Stimulated activated CD8-positive, alpha-beta memory T cell treated with anti-CD3 and anti-CD28 coated beads, Interleukin-12 subunit alpha, Interleukin-12 subunit beta, amount 100 ng/mL, for 4 hours (primary cell): ENCODE measurements at places on chromosomes 11 and 22.
A peak's percentile ranks its signal among the peaks of the same experiment; 100 is the strongest.

DNA sequence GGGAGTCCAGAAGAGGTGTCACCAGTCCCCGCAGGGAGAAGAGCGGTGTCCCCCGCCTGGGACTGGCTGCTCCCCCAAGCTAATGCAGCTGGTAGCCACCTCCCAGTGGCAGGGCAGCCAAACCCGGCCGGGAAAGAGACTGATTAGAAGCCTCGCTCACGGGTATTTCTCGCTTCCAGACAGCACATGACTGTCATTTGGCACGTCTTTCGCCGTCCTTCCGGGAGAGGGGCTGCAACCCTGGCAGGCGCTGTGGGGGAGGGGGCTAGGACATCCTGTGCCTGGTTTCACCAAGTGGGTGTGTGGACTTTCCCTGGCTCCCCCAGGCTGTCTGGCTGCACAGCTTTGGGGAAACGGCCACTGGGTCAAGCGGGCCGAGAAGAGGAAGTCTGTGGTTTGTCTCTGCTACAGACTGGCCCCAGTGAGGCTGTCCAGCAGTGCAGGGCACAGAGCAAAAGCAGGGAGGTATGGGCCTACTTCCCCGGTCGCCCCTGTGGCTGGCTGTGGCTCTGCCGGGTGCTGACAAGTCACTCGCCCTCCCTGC, 3.8 kb downstream of the CD81 start:
- DNase-seq: no peak

- no peak for DNase-seq
These were observed 82.4 kb downstream of the DGCR2 start for GRCh38 chr22:19039796-19040280.

- DNase-seq: no peak
These were observed 84.5 kb upstream of the SUSD2 start for GRCh38 chr22:24096758-24097115.

DNA sequence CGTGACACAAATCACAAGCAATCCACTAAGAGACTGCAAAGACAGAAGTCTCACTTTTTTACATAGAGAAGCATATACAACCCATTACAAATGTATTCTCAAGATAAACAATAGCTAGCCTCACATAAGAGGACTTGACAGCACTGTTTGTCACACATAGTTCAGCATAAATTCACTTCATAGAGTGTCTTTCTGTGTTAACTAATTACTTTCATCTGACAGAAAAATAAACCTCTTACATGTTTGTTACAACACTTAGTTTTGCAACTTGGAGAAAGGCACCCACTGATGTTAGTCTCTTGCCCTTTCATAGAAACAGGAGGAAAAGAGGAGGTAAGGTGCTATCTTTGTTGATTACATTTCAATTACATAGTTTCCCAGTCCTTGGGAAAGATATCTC, 2221.9 kb upstream of the RAG2 start:
- DNase-seq: no peak

- no peak for DNase-seq
These were observed 16.5 kb upstream of the SHISAL1 start for GRCh38 chr22:44329179-44329796.

DNA sequence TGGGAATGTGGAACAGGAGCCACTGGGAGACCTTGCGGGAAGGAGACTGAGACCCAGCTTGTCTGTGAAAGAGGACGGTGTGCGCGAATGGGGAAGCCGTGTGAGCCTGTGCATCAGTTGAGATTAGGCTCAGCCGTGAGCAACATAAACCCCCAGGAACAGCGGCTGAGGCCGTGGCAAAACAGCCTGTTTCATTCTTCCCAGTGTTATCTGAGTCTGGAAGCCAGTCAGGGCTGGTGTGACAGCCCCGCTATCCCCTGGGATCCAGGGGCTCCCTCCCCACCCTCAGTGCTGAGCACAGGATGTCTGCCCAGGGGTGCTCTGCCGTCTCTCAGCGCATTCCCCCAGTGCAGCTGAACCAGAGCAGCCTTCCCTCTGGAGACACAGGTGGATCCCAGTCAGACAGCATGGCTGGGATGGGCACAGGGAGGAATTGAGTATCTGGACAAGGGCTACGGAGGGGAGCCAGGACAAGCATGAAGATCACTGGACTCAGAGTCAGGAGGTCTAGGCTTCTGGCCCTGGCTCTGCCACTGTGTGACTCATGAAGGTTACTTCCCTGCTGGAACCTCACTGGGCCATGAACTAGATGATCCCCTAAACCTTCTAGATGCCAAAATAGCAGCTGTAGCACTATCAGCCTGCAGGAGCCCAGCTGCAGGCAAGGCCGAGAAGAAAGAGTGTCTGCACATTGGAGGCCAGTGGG, 8.6 kb downstream of the OAF start:
- no peak for DNase-seq

- DNase-seq: peak; percentile 53
These were observed 7.2 kb downstream of the CRELD2 start for GRCh38 chr22:49925525-49926128.

GRCh38 chr11:75158241-75158640, 7.3 kb downstream of the SLCO2B1 start:
- DNase-seq: no peak

- no peak for DNase-seq
These were observed 17.4 kb downstream of the SUSD2 start for GRCh38 chr22:24198682-24199052.

- no peak for DNase-seq
These were observed 640.2 kb upstream of the LUZP2 start for GRCh38 chr11:23856654-23857053.

GRCh38 chr11:67265633-67266448, 432 bp upstream of the GRK2 start:
- peak; percentile 63 for DNase-seq

DNA sequence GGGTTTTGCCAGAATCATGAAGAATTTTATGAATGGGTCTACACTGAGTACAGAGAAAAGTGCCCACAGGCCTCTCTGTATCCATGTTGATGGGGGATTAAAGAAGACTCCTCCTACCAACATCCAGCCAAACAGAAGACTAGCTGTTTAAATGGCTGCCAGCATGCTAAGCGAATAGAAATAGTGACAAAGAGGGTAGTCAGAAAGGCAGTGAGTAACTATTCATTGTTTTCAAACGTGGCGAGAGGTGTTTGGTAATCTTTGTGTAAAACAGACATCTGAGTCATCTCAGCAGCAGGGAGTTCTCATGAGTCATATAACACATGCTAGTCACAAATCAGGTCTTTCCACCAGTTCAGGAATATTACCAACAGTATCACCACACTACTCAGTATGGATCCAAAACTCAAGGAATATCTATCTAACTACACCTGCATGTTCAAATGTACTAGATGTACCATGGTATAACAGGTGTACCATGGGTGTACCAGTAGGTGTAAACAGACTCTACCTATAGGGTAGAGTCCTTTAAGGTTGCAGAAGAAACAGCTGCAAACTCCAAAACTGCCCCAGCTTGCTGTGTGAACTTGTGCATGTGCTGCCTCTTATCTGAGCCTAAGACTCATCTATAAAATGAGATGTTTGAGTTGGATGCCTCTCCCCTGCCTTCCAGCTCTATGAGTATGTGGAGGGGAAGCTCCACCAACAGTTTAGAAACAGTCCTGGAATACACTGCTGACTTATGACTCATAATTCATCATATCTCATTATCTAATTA, 82.0 kb downstream of the SLC1A2 start:
- DNase-seq: no peak

DNA sequence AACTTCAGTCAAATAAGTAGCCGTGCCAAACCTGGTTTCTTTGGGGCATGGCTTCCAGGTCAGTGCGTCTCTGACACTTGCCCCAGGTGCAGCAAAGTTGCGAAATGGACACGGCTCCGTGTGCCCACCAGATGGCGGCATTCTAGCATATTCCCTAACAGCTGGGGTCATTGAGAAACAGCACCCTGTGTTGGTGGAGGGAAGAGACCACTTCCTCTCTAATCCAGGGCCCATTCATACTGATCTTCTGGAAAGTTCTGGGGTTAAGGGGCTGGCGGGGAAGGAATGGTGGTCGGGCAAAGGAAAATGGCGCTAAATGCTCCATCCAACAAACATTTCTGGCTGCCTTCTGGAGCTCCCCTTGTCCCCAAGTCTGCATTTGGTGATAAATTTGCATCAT, 141.2 kb upstream of the TIMP3 start:
- DNase-seq: no peak

- DNase-seq: no peak
These were observed 5.7 kb upstream of the SIDT2 start for GRCh38 chr11:117172724-117173421.

GRCh38 chr11:30317030-30317429, 5.9 kb upstream of the ARL14EP start:
- DNase-seq: no peak

DNA sequence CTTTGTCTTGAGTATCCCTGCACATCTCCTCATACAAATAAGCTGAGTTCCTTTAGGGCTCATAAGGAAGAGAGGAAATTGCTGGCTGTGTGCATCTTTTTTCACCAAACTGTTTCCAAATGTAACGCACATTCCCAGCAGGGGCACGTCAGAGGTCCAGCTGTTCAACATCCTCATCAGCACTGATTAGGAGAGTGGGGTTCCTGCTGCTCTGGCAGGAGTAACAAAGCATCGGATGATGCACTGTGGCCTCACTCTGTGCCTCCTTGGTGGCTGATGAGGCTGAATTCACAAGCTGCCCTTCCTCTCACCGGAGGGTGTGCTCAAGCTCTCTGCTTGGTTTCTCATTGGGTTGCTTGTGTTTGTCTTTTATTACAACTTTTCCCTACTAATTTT, 35.5 kb upstream of the SLC25A1 start:
- DNase-seq: no peak

DNA sequence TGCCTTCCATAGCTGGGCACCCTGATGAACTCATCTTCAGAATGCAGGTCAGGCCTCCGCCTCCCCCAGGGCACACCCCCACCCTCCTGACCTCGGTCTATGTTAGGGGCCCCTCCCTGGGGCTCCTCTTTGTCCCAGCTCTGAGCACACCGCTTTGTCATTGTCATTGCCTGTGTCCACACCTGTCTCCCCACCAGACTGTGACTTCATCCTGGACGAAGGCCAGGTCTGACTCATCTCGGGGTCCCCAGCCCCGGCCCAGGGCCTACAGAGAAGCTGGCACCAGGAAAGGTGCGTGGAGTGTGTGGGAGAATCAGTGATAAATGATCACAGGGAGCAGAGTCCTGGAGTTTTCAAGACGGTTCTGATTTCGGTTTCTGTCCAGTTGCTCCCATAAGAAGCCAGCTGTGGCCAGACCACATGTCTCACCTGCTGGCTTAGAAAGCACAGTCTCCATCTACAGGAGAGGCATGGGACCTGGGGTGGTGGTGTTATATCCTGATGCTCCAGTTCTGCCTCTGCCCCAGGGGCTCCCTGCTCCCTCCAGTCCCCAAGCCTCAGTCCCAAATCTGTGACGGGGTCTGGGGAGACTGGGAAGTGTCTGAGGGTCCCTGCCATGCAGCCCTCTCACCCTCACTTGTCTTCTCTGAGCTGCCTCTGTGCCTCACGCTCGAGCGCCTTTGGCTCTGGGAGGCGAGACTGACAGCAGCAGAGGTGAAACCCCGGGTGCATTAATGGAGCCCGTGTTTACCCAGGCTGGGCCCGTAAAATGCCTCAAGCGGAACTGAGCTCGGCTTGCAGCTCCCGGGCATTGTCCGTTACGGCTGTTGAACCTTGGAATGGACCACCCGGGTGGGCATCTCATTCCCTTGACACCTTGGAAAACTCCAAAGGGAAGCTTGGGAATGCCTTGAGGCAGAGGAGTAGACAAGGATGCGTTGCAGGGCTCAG, 85.5 kb upstream of the WNT11 start:
- no peak for DNase-seq

GRCh38 chr11:3834664-3835461, 5.9 kb downstream of the RHOG start:
- no peak for DNase-seq

- no peak for DNase-seq
These were observed at the start of gene FIBIN for GRCh38 chr11:26993965-26994457. FIBIN (plus strand) TSS chr11:26994112; CDS start chr11:26994527, 415 bp downstream.
